ENCODE measurements at places on chromosomes 6 and 20. TPM values are rescaled to one million over a fixed set of nuclear protein-coding genes. Genes with fewer than 3 reads are reported as not detected.

The SLC32A1 gene
- not detected for total RNA-seq

The SCRT2 gene
- total RNA-seq = not detected

The BMP5 gene
- not detected for total RNA-seq

The MEI4 gene
- not detected for total RNA-seq

The HLA-DRA gene
- 203 TPM for total RNA-seq

The ZNF311 gene
- 0.53 TPM for total RNA-seq

The IL22RA2 gene
- not detected for total RNA-seq

The OSTM1 gene
- total RNA-seq = 41.4 TPM

The C6orf58 gene
- total RNA-seq = not detected

The SLC17A3 gene
- total RNA-seq = 0.96 TPM

The RAET1L gene
- total RNA-seq = not detected

The SEL1L2 gene
- not detected for total RNA-seq

The XKR7 gene
- total RNA-seq = not detected

The SLC35D3 gene
- total RNA-seq = not detected

All from activated CD4-positive, alpha-beta memory T cell treated with anti-CD3 and anti-CD28 coated beads, Interleukin-2, amount 10 ng/mL, durations not matched to agents 7 days and 5 days (primary cell).